ENCODE measurements at places on chromosomes 5 and 9. TPM values are rescaled to one million over a fixed set of nuclear protein-coding genes. Genes with fewer than 3 reads are reported as not detected.

Gene PJA2
- total RNA-seq, result 33.6 TPM

GRCh38 chr9:126490871-126491567 lies 122.7 kb upstream of the LMX1B start:
- no peaks in the 10 kb centered on the region for H3K27me3 ChIP-seq
- no peak overlapping the region for H3K27ac ChIP-seq
- no peak overlapping the region for H3K4me3 ChIP-seq
- no peaks in the 10 kb centered on the region for H3K36me3 ChIP-seq
- no peaks in the 10 kb centered on the region for H3K4me1 ChIP-seq
- DNase-seq, result peak; percentile 35

Gene PRR7
- 39.2 TPM for total RNA-seq

GRCh38 chr5:96718635-96719077 lies 56.5 kb downstream of the CAST start:
- no peaks in the 10 kb centered on the region for H3K27me3 ChIP-seq
- peaks cover 6% of the 10 kb centered on the region for H3K4me1 ChIP-seq
- no peak overlapping the region for H3K4me3 ChIP-seq

- DNase-seq, result no peak
- no peaks in the 10 kb centered on the region for H3K36me3 ChIP-seq
- no peaks in the 10 kb centered on the region for H3K4me1 ChIP-seq
- no peak overlapping the region for H3K4me3 ChIP-seq
- no peaks in the 10 kb centered on the region for H3K27me3 ChIP-seq
These were observed 56.3 kb downstream of the GDA start for GRCh38 chr9:72205513-72205912.

Gene ARL14EPL
- not detected for total RNA-seq

- H3K27ac ChIP-seq, result no peak overlapping the region
- no peaks in the 10 kb centered on the region for H3K4me1 ChIP-seq
- H3K4me3 ChIP-seq, result no peak overlapping the region
- no peaks in the 10 kb centered on the region for H3K27me3 ChIP-seq
- no peak for DNase-seq
- no peaks in the 10 kb centered on the region for H3K36me3 ChIP-seq
These were observed 326.7 kb downstream of the GABRB2 start for GRCh38 chr5:161219816-161220215.

DNA sequence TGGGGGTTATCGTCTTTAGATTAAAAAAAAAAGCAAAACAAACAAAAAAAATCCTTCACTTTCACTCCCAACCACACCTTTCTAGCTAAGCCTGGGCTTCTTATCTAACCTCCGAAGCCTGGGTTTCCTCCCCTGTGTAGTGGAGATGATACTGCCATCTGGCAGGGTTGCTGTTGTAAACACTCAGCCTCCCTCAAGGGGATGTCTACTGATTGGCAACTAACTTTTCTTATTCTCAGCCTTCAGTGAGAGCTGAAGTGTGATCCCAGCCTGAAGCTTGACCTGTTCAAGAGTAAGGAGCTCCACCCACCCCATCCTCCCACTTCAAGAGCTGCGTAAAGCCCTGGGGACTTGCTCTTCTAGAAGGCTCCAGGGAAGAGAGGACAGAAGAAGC lies 21.5 kb upstream of the WWC1 start:
- no peak for DNase-seq
- H3K4me1 ChIP-seq, result peaks cover 7% of the 10 kb centered on the region
- H3K4me3 ChIP-seq, result no peak overlapping the region
- no peaks in the 10 kb centered on the region for H3K27me3 ChIP-seq
- H3K27ac ChIP-seq, result no peak overlapping the region
